Activated B cell treated with CpG ODN at 0.5 μM for 24 hours (primary cell): ENCODE measurements at places on chromosomes 3 and 15. TPM values are rescaled to one million over a fixed set of nuclear protein-coding genes. Genes with fewer than 3 reads are reported as not detected.

GRCh38 chr3:10419637-10420232 is 85.7 kb downstream of the ATP2B2 start:
- H3K27ac ChIP-seq = no peak overlapping the region
- DNase-seq = no peak
- H3K4me1 ChIP-seq = peaks cover 22% of the 10 kb centered on the region
- H3K36me3 ChIP-seq = no peaks in the 10 kb centered on the region
- no peak overlapping the region for H3K4me3 ChIP-seq
- peaks cover 11% of the 10 kb centered on the region for H3K27me3 ChIP-seq

DNA sequence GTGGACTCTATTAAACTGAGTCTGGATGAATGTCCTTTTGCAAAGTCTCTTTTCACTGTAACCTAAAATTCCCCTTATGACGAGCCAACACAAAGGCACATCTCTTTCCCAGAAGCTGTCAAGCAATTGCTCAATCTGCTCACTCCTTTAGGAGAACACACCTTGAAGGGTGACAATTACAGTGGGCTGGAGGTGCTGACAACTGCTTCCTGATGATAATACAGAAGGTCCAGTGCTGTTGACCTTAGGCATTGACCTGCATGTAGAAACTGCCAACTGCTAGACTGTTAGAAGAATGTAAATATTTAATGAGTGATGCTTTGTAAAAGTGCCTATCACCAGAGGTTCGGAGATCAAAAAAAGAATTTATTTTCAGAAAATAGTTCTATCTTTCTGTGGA is 757.7 kb downstream of the GRM7 start:
- DNase-seq = no peak
- H3K4me3 ChIP-seq = no peak overlapping the region
- H3K36me3 ChIP-seq = no peaks in the 10 kb centered on the region
- H3K4me1 ChIP-seq = no peaks in the 10 kb centered on the region
- no peak overlapping the region for H3K27ac ChIP-seq
- no peaks in the 10 kb centered on the region for H3K27me3 ChIP-seq

The ZDHHC23 gene
- 22.7 and 27.4 TPM in 2 replicates for total RNA-seq

The TLR9 gene
- 10.4 and 11.4 TPM in 2 replicates for total RNA-seq

- H3K4me1 ChIP-seq = peaks cover 66% of the 10 kb centered on the region
- H3K36me3 ChIP-seq = peaks cover 20% of the 10 kb centered on the region
- H3K27ac ChIP-seq = no peak overlapping the region
- no peaks in the 10 kb centered on the region for H3K27me3 ChIP-seq
- H3K4me3 ChIP-seq = no peak overlapping the region
Measured at GRCh38 chr3:63872135-63872924, 8.7 kb downstream of the ATXN7 start.

The CMTM8 gene
- 0.24 TPM in 1 of 2 replicates, not detected in the other for total RNA-seq

DNA sequence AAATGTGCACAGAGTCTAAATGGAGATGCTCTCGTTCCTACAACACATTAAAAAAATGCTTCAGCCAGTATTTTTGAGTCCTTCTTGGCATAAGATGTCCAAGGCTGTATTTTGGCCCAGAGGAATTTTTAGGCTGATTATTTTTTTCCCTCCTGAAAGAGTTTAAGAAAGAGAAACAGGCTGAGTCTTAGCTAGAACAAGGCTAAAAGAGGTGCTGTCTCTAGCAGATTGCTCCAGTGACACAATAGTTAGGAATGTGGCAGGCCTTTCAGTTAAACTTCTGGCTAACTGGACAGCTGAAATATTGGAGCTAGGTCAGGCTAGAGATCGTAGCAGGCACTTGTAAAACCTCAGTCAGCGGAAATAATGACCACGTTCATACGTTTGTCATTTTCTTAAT is 271.4 kb upstream of the RARB start:
- no peak for DNase-seq
- H3K36me3 ChIP-seq = no peaks in the 10 kb centered on the region
- no peaks in the 10 kb centered on the region for H3K27me3 ChIP-seq
- H3K4me1 ChIP-seq = no peaks in the 10 kb centered on the region
- H3K4me3 ChIP-seq = no peak overlapping the region

The DIS3L gene
- total RNA-seq = 23.8 and 27.2 TPM in 2 replicates

The SLC22A13 gene
- total RNA-seq = 0.20 and 0.51 TPM in 2 replicates

DNA sequence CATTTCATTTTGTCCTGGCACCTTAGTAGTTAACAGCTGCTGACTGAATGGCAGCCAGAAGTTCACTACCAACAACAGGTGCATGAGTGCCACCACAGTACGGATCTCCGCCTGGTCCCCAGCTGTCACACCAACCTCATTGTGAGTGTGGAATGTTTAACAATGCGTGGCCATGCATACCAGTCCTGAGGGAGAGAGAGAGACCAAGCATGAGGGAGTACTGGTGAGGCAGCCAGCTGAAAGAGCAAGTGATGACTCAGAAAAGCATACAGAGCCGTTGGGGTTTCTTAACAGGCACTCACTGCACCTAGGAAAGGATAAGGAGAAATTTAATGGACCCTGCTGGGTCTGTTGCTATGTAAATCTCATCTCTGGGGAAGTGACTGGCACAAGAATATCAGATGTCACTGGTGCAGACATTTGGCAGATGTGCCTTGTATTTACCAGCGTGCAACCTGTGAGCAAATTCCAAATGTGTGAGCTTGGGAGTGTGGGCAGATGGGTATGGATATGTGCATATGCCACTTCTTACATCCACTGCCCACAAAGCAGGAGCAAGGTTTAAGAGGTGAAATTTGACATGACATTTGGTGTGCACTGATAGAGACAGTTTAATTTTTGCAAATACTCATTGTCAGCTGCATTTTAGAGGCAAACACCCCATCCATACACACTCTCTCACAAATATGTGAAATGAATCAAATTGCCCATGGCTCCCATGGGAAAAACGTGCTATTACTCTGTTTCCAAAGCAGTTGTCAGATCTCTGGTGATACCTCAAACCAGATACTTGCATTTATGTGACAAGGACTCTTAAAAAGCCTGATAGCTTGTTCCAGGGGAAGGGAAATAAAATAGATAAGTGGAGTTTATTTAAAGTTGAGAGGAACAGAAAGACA is 245.2 kb upstream of the ARPP21 start:
- no peaks in the 10 kb centered on the region for H3K36me3 ChIP-seq
- H3K4me3 ChIP-seq = no peak overlapping the region
- DNase-seq = no peak
- H3K27me3 ChIP-seq = no peaks in the 10 kb centered on the region
- no peak overlapping the region for H3K27ac ChIP-seq

The FBXW12 gene
- not detected in 2 replicates for total RNA-seq

The LMAN1L gene
- 1.0 and 2.2 TPM in 2 replicates for total RNA-seq

The CFAP20DC gene
- 1.0 and 1.6 TPM in 2 replicates for total RNA-seq

- peaks cover 2% of the 10 kb centered on the region for H3K4me1 ChIP-seq
- H3K36me3 ChIP-seq = peaks cover 18% of the 10 kb centered on the region
- H3K27me3 ChIP-seq = no peaks in the 10 kb centered on the region
- no peak for DNase-seq
Measured at GRCh38 chr3:138824114-138824506, 10.6 kb downstream of the PIK3CB start.
